ENCODE measurements at places on chromosomes 7 and 10.

- DNase-seq, result no peak
These were observed 2.4 kb upstream of the ESYT2 start for GRCh38 chr7:158831738-158832091.

DNA sequence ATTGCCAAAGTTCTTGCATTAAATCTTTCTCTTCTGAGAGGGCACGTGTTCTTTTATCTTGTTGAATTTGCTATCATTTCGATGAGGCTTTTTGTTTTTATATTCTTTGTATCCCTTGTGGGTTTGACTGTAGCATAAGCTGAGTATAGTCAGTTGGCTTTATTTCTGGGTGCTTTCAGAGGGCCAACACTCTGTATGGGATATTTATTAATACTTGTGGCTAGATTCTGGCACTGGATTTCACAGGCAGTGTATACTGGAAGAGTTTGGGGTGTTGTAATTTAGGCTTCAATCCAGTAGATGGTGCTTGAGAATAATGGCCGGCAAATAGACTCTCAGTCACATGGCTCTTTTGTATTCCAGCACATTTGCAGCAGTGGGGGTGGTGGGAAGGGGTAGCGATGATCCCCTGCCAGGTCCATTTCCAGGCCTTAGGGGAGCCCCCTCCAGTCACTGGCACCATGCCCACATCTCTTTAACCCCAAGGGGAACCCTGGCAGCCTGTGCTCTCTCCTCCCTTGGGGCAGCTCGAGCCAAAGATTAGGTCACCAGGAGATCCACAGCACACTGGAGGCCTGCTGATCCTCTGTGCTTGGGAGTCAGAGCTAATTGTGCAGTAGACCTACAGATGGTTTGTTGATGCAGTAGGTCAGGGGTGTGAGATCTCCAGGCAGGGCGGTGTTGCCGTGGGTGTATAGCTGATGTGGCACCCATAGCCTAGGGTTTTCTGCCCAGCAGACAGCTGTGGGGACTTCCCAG is 81.8 kb downstream of the PTPN20 start:
- no peak for DNase-seq

GRCh38 chr10:89153116-89153515 is 54.0 kb downstream of the CH25H start:
- DNase-seq, result no peak

- DNase-seq, result no peak
These were observed 292.5 kb downstream of the GFRA1 start for GRCh38 chr10:115980470-115980869.

DNA sequence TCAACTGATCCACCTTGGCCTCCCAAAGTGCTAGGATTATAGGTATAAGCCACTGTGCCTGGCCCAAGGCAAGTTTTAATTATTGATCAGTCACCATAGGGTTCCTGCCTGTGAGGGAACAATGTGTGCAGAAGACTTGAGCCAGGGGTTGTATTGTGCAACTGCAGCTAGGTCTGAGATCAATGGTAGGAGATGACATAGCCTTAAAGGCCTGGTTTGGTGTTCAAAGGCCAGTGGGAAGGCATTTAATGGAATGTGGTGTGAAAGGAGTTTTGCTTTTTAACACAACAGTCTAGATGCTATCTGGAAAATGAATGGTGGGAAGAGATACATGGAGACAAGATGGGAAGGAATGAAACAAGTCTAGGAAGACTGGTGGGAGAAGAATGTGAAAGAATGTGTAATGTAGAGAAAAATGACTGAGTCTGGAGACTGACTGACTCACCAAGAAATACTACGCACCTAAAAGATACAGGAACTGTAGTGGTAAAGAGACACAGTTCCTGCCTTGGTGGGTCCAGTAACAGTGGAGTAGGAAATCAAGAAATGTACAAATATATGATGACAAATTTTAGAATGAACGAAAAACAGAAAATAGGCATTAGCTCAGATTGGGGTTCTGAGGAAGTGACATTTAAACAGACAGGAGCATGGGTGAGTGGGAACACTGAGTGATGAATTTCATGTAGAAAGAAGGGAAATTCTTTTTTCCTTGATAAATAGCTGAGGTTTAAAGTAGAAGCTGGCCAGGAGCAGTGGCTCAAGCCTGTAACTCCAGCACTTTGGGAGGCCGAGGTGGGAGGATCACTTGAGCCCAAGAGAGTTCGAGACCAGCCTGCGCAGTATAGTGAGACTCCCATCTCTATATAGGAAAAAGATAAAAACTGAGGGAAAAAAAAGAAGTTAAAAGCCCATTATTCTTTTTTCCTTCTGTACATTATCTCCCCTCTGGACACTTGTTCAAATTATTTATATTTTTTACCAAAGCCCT is 9.4 kb downstream of the HNRNPF start:
- DNase-seq, result peak; percentile 49

Measured in CD8-positive, alpha-beta T cell (primary cell).